T-helper 2 cell (primary cell): ENCODE measurements at places on chromosomes 6 and 20.

DNA sequence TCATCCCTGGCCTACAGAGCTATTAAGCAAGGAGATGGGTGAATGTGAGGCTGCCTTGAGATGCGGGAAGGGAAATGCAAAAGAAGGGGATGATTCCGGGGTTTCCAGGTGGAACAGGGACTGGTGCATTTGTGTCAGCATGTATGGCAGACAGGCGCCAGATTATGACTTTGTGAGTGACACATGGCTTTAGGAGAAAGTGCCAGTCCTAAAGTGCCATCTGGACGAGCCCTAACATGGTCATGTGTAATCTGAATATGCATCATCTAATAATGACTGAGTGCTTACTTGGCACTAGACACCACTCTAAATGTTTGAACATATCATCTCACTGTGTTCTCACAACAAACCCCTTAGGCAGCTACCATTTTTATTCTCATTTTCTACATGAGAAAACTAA, 195.0 kb upstream of the TSHZ2 start:
- no peak for DNase-seq

GRCh38 chr6:158048589-158048988, 66.9 kb downstream of the SYNJ2 start:
- DNase-seq, result no peak

GRCh38 chr20:23042270-23042669, 7.2 kb downstream of the SSTR4 start:
- no peak for DNase-seq

DNA sequence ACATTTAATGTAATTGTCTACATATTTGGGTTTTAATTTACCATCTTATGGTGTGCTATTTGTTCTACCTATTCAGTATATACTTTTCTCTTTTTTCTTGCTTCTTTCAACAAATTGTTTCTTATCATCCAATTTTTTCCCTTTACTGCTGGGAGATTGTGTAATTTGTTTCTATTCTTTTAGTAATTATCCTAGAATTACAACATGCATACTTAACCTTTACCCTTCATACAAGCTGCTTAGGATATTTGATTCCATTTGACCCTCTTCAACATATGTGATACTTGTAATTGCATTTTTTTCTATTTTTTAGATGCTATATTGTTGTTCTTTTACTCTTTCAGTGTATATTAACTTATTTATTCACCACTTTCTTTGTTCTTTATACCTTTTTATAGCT, 15.1 kb upstream of the TBPL1 start:
- DNase-seq, result no peak

DNA sequence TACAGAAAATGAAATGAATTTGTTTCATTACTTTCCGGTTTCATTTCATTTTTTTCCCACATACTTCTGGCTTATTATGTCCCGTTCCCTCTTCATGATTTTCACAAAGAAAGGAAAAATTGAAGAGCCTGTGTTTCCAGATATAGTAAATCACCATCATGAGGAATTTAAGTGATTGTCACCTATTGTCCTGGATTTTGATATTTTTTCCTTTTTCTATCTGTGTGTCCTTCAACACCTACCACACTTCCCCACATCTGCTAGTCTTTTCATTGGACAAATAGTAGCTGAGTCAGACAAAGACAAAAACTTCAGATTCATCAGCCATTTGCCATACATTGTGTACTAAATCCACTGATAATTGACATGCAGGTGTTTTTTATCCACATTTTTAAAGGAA, 258.2 kb upstream of the HSF2 start:
- DNase-seq, result no peak

DNA sequence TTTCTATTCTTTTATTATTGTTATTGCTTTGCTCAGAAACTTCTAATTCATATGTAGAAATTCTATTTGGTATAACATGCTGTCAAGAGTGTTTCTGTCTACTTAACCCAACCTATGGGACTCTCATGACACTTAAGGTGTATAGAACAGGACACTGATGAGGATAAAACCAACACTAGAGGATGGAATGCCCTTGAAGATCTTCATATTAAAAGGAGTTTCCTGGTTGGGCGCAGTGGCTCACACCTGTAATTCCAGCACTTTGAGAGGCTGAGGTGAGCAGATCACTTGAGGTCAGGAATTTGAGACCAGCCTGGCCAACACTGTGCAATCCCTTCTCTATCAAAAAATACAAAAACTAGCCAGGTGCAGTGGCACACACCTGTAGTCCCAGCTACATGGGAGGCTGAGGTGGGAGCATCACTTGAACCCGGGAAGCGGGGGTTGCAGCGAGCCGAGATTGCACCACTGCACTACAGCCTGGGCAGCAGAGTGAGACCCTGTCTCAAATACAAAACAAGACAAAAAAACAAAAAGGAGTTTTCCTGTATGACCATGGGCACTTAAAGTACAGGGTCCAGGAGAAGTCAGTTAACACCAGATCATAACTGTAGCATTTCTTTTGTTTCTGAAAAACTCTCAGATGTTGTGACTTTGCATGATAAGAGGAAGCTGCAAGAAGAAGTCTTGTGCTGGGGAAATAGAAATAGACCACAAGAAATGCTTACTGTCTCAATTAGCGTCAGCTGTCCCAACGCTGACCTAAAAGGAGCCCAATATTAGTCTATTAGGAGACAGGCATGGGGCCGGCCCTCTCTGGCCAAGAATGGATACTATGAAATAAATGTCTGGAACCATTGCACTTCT, 38.9 kb upstream of the CD2AP start:
- DNase-seq, result no peak

DNA sequence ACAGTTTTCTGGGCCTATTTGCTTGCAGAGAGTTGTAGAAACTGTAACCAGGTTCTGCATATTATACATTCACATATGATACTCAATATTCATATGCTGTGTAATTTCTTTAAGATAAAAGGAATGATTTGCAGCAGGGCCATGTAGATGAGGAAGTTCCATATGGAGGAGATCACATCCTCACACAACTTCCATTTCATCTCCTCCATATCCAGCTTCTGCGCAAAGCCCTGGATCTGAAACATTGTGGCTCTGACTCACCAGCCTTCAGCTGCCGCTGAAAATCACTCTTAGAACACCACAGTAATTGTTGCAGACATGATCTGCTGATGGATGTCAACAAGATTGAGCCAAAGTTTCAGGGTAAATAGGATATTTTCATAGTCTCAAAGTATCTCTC, 57.7 kb downstream of the PXDC1 start:
- DNase-seq, result no peak

- DNase-seq, result no peak
These were observed 671 bp downstream of the EFHC1 start for GRCh38 chr6:52420668-52421358.

DNA sequence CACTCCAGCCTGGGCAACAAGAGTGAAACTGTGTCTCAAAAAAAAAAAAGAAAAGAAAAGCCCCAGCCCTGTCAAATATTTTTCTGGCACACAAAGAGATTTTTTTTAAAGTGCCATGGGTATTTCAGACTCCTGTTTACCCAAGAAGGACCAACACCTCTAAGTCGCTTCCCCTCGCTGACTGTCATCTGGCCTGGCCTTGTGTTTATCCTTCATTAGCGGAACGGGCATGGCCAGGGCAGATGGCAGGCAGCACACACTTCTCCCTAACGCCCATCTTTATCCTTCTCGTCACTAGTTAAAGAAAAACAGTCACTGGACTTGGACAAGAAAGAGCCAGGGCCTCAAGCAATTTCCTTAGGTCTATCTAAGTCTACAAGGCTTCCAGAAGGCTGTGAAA, 7.3 kb upstream of the CBFA2T2 start:
- DNase-seq, result no peak

DNA sequence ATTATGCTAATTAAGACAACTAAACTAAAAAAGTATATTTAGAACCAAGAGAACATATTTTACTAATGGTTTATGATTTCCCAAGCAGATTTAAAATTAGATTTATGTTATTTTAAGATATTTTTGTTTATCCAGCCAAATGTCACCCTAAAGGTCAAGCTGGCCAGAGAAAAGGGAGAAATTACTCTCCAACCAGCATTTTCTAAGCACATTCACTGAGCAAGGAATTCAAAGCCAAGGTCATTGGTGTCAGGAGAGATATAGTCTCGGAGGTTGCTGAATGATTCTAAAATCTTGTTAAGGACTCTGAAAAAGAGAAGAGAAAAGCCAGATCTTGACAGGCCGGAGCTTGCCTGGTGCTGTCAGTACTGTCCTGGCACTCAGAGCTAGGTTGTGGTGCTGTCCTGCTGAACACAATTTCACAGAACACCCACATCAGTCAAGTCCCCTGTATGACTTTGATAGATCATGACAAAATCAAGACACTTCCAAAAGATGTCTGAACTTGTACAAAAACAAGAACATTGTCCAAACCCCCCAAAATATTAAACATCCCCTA, 222.3 kb upstream of the SMLR1 start:
- no peak for DNase-seq

DNA sequence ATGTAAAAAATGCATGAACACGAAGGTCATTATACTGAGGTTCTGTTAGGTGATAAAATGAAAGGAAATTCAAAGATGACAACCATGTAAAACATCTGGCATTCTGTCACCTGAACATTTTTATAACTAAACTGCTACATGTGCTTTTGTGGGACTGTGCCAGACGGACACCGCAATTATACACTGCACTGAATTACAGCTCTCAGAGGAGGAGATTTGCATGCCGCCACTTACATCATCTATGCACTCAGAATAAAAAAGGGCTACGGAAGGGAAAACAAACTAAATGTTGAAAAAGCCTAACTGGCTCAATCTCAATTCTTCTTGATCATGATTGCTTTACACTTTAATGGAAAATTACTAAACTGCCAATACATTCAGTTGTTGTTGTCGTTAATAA, 614.0 kb upstream of the EYS start:
- no peak for DNase-seq
